Activated T-cell treated with anti-CD3 and anti-CD28 coated beads, Interleukin-2, amount 50 U/mL, for 24 hours (primary cell): ENCODE measurements at places on chromosomes 11 and 22.
A peak's percentile ranks its signal among the peaks of the same experiment; 100 is the strongest.

DNA sequence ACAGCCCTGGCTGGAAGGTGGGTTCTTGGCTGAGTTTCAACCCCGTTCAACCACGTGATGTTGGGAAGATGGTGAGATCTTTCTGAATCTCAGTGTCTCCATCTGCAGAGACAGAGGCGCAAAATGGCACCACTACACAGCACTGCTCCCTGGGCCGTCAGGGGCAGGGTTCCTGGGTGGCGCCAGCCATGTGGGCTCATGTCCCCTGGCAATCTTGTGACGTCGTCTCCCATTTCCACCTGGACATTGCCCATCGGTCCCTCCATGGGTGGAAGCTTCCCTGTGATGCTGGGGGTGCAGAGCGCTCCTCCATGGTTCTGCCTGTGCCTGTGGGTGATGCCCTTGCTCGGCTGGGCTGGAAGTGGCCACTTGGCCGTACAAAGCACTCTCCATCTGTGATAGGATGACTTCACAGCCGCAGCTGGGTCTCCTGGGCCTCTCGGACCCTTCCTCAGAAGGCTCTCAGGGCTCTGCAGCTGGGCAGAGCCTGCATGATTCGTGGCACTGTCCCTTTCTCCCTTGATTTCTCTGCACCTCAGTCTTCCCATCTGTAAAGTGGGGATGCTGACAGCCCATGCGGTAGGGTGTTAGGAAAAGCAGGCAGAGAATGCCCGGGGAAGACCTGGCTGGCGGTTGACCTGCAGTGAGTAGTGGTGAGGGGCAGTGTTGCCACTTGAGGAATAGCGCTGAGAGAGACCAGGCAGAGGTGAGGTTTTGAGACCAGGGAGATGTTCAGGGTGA is 35.2 kb downstream of the SMIM38 start:
- no peak overlapping the region for H3K27ac ChIP-seq
- peaks cover 4% of the 10 kb centered on the region for H3K27me3 ChIP-seq
- no peak for DNase-seq

DNA sequence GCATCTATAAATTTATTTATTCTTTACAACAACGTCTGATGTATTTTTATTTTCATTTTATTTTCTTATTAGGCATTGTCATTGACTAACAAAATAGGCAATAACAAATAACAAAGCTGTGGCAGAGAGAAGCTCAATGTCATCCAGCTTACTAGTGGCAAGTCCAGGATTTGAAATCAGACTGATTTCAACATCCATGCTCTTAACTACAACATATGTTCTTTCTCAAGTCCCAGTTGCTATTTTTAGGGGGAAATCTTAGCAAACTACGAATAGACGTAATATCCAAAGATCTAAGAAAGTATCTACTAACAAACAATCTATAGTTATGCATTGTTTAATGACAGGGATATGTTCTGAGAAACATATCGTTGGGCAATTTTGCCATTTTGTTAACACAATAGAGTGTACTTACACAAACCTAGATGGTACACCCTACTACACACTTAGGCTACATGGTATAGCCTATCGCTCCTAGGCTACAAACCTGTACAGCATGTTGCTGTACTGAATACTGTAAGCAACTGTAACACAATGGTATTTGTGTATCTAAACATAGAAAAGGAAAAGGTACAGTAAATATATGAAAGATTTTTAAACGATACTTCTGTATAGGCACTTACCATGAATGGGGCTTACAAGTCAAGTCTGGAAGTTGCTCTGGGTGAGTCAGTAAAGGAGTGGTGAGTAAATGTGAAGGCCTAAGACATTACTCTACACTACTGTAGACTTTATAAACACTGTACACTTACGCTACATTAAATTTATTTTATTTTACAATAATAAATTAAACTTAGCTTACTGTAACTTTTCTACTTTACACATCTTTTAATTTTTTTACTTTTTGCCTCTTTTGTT is 151.3 kb downstream of the DLG2 start:
- no peak overlapping the region for H3K27ac ChIP-seq
- no peak for DNase-seq
- H3K4me3 ChIP-seq, result no peak overlapping the region
- H3K36me3 ChIP-seq, result no peaks in the 10 kb centered on the region
- no peaks in the 10 kb centered on the region for H3K27me3 ChIP-seq
- no peaks in the 10 kb centered on the region for H3K4me1 ChIP-seq

DNA sequence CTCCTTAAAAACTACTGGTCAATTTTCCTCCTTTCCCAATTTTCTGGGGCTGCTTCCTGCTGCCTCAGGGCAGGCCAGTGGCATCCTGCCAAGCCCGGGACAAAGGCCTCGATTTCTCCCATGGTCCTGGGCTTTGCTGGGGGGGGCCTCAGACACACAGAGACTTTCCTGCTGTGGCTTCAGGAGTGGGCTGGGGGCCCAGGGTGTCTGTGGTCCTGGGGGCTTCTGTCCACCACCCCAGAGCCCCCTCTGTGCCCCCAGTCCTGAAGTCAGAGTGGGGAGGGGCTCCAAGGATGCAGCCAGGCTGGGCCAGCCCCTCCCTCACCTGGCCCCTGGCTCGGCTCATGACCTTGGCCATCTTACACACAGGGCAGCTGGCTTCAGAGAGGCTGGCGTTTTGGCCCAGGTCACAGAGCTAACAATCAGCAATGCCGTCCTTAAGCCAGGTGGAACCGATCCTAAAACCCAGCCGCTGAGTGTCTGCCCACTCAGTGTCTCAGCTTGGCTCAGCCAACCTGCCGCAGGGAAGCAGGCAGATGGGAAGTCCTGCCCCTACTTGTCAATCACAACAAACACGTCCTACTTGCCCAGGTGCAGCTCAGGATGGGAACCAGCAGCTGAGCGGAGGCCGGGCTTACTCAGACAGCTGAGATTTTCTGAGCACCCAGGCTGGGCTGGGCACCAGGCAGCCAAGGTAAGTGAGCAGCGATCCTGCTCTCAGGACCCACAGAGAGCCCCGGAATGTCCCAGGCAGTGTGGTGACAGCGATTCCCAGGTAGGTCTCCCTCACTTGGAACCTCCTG is 34.6 kb downstream of the OSBPL5 start:
- no peak overlapping the region for H3K4me3 ChIP-seq
- no peaks in the 10 kb centered on the region for H3K27me3 ChIP-seq
- no peak for DNase-seq
- H3K4me1 ChIP-seq, result no peaks in the 10 kb centered on the region
- no peak overlapping the region for H3K27ac ChIP-seq

- peaks cover 40% of the 10 kb centered on the region for H3K4me1 ChIP-seq
- H3K4me3 ChIP-seq, result no peak overlapping the region
- H3K27me3 ChIP-seq, result no peaks in the 10 kb centered on the region
Measured at GRCh38 chr22:49969751-49970527, 9.4 kb downstream of the PIM3 start.

- peak overlapping the region; percentile 55 for H3K27ac ChIP-seq
- H3K36me3 ChIP-seq, result peaks cover 13% of the 10 kb centered on the region
- no peaks in the 10 kb centered on the region for H3K27me3 ChIP-seq
- no peak overlapping the region for H3K4me3 ChIP-seq
- no peak for DNase-seq
- H3K4me1 ChIP-seq, result peaks cover 15% of the 10 kb centered on the region
Measured at GRCh38 chr11:9802291-9802861, 138.5 kb downstream of the SWAP70 start.
